Stimulated activated CD8-positive, alpha-beta memory T cell treated with anti-CD3 and anti-CD28 coated beads, Interleukin-7, amount 100 ng/mL, for 24 hours (primary cell): ENCODE measurements at places on chromosomes 11 and 22.

GRCh38 chr11:19652623-19653375 is 59.8 kb upstream of the NAV2 start:
- DNase-seq: no peak

DNA sequence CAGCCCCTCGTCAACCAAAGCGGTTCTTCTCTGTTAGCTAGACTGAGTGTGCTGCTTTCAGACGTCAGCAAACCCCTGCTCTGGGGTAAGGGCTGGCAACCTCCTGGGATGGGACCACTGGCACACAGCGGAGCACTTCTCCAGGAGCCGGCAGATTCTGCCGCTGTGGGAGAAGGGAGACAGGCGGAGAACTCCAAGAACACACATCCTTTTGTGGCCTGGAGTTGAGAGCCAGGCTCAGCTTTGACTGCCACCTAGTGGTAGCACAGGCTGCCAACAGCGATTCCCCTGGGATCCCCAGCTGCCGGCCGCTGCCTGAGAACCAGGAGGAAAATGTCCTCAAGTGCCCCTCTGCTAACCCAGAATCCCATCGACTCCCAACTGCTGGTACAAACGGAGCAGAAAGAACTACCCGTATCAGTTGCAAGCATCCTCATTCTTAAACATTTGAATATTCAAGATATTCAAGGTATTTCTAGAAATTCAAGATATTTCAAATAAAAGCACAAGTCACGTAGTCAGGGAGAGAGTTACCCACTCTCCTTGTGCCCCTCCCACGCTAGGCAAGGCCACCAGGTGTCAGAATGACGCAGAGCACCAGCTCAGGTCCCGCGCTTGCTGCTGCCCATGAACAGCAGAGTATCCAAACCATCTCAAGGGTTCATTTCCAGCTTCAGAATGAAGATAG is 4.9 kb downstream of the LTO1 start:
- peak; percentile 42 for DNase-seq

DNA sequence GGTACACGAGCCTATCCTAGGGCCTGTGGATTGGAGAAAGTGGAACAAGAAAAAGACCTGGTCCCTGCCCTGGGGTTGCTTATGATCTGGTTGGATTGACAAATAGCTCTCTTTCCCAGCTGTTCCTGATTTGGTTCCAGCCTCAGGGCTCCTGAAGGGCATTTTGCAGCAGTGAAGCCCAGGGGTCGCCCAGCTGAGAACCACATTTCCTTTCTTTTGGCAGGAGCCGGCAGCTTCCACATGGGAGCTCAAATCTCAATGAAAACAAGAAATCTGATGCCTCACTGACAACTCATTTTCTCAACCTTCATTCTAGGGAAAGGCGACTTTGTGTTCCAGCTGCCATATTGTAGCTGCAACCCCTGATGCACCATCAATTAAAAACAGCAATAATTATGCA is 140.6 kb upstream of the CADM1 start:
- DNase-seq: no peak

DNA sequence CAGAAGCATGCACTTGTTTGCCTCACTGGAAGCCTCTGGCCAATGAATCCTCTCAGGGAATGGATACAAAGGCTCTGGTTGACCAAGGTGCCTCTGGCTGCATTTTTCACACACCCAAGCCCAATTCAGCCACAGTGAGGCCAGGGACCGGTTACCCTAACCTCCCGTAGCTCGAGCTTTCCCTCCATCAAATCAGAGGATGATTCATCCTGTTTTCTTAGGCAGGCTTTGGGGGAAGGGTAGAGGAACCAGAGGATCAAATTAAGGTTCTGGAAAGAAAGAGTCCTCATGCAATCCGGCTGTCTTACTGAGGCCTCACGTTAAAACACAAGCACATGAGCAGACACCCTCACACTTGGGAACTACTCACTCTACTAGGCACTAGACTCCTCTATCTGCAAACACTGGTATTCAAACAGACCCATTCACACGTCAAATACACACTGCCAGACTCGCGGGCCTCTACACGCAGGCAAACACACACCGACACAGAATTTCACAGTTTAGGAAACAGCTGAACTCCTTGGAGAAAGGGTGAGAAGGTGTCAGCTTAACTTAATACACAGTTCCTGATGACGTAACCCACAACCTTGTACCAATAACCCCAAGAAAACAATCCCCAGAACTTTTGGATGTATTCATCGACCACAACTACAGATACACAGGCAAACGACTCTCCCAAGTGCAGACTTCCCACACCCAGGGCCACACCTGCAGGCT is 12.4 kb downstream of the NRXN2 start:
- DNase-seq: no peak

DNA sequence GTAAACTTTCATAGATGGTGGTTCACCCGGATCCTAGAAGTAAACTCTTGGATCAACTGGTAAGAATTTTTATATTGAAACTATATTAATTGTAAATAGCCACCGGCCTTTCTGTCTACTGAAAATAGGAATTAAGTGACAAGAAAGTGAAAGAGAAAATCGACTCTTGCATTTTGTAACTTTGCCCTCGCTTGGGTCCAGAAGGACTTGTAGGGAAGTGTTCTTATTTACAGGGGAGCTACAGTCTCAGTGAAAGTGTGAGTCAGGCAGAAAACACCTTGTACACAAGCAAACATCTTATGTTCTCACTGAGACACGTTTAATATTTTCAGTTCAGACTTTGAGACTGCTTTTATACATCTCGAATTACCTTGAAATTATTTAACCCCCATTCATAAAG is 238.9 kb downstream of the BLID start:
- DNase-seq: no peak

- DNase-seq: no peak
Observed at GRCh38 chr11:111777094-111778046, 11.2 kb upstream of the PPP2R1B start.

- DNase-seq: no peak
Observed at GRCh38 chr11:131027491-131027890, 111.2 kb upstream of the SNX19 start.

DNA sequence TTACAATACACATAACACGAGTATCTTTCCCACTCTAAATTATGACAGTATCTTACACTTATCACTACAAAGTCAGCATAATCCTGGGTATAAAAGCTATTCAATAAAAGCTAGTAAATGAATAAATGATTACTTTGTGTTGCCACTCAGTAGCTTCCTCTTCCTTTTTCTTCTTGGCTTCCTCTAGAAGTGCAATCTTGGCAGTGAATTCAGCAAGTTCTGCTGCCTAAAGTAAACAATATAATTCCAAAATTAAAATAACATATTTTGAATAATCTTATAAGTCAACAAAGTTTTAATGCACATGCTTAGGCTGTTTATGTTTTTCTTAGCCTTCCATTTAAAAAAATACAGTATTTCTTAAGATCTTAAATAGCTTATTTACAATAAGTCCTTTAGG is 60.4 kb downstream of the RDX start:
- DNase-seq: no peak

- no peak for DNase-seq
Observed at GRCh38 chr11:94032066-94032465, 10.9 kb downstream of the HEPHL1 start.

DNA sequence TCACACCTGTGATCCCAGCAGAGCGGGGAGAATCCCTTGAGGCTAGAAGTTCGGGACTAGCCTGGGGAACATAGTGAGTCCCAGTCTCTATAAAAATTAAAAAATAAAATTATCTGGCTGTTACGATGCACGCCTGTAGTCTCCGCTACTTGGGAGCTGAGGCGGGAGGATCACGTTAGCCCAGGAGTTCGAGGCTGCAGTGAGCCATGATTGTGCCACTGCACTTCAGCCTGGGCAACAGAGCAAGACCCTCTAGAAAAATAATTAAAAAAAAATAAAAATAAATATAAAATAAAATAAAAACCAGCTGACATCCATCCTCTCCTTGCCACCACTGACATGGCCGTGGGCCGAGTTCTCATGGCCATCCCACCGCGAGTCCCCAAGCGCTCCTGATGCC is 7.7 kb upstream of the RTN4R start:
- DNase-seq: no peak

DNA sequence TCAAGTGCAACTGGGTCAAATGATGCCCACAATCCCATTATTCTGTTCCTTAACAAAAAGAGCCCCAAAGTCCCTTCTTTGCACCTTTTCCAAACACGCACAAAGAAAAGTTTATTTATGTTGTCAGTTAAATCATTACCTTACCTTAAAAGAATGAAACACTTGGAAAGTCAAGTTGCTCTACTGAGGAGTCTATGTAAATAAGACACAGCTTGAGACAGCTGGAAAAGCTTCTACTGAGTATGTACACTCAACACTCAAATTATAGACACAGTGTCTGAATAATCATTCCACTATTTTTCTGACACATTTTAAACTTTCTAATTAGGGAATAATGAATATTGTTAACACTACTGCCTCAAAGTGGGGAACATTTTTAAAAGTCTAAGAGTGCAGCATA is 21.6 kb upstream of the PHLDA2 start:
- no peak for DNase-seq

DNA sequence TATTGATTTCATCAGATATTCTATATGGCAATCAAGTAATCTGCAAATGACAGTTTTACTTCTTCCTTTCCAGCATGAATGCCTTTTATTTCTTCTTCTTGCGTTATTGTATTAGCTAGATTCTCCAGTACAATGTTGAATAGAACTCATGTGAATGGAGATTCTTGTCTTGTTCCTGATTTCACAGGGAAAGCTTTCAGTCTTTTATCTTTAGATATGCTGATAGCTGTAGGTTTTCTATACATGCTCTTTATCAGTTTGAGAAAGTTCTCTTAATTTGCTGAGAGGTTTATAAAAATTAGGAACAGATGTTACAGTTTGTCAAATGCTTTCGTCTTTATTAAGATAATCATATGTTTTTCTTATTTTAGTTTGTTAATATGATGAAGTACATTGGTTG is 347.2 kb downstream of the NTM start:
- DNase-seq: no peak

DNA sequence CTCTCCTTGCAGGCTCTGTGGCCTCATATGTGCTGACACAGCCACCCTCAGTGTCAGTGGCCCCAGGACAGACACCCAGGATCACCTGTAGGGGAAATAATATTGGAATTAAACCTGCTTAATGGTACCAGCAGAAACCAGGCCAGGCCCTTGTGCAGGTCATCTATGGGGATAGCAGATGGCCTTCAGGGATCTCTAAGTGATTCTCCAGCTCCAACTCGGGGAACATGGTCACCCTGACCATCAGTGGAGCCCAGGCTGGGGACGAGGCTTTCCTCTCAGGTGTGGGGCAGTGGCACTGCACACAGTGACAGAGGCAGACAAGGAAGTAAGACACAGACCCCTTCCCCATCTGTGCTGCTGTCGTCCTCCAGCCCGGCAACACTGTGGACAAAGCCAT is 16.9 kb downstream of the GGTLC2 start:
- no peak for DNase-seq

DNA sequence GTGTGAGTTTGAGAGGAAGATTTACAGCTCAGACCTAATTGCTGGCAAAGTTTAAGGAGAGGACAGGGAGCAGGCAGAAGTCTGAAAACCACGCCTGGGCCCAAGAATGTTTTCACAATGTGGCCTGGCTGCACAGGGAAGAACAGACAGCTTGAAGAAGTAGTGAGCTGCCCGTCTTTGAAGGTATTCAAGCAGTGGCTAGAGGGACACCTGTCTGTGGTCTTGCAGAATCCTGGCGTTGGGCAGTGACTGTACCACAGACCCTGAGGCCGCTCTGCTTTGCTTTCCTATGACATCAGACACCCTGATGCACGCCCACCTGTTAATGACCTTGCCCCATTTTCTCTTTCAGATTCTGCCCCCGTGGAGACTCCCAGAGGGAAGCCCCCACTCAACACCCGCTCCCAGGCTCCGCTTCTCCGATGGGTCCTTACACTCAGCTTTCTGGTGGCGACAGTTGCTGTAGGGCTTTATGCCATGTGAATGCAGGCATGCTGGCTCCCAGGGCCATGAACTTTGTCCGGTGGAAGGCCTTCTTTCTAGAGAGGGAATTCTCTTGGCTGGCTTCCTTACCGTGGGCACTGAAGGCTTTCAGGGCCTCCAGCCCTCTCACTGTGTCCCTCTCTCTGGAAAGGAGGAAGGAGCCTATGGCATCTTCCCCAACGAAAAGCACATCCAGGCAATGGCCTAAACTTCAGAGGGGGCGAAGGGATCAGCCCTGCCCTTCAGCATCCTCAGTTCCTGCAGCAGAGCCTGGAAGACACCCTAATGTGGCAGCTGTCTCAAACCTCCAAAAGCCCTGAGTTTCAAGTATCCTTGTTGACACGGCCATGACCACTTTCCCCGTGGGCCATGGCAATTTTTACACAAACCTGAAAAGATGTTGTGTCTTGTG is 6.6 kb upstream of the MCM5 start:
- DNase-seq: no peak

DNA sequence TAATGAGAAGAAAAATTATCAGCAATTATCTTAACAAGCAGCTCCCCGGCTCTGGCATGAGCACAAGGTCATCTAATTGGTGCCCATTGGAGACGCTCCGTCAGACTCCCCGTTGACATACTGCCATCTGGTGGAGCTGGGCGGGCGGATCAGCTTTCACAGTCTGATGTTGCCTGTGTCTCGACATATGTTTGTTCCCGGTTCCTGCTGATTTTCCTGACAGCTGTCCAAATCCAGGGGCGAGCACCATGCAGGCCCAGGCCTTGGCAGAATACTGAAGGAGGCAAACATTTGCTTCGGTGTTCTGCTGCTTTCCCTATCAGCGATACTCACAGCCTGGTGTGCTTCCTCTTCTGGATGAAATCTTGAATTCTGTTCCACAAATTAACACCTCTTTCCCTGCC is 43.8 kb upstream of the BARX2 start:
- peak; percentile 35 for DNase-seq

- DNase-seq: no peak
Observed at GRCh38 chr11:86896441-86896841, 58.8 kb downstream of the FZD4 start.

DNA sequence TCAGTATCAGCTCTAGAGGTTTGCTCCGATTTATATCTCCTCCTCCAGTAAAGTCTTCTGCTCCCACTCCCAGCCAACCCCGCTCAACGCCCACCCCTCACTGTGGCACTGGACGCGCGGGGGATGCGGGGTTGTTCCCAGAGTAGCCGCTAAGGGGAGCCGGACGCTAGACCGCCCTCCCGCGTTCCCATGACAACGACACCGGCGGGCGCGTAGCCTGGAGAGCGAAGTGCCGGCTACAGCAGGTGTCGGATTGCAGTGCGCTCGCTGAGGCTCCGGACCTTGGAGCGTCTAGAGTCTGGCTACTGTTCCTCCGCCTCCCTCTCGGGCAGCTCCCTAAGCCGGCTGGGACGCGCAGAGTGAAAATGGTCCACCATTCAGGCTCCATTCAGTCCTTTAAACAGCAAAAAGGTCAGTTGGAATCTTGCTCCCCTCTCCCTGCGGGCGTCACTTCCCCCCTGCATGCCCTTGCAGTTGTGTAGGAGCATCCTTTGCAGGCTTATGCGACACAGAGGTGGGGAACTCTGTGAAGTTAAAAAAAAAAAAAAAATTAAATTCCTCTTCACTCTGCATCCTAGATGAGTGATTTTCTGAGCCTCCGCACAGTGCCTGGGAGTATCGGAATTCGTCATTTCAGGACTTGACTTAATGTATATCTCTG is at the start of gene ANO3:
Gene ANO3 (plus strand): TSS at position 220 of the 661 bp plus-strand sequence. CDS start 146 bp downstream, at position 366.
- DNase-seq: no peak

GRCh38 chr11:72981080-72981479 is 161.0 kb downstream of the FCHSD2 start:
- no peak for DNase-seq
